ENCODE measurements at places on chromosomes 12 and 14.

DNA sequence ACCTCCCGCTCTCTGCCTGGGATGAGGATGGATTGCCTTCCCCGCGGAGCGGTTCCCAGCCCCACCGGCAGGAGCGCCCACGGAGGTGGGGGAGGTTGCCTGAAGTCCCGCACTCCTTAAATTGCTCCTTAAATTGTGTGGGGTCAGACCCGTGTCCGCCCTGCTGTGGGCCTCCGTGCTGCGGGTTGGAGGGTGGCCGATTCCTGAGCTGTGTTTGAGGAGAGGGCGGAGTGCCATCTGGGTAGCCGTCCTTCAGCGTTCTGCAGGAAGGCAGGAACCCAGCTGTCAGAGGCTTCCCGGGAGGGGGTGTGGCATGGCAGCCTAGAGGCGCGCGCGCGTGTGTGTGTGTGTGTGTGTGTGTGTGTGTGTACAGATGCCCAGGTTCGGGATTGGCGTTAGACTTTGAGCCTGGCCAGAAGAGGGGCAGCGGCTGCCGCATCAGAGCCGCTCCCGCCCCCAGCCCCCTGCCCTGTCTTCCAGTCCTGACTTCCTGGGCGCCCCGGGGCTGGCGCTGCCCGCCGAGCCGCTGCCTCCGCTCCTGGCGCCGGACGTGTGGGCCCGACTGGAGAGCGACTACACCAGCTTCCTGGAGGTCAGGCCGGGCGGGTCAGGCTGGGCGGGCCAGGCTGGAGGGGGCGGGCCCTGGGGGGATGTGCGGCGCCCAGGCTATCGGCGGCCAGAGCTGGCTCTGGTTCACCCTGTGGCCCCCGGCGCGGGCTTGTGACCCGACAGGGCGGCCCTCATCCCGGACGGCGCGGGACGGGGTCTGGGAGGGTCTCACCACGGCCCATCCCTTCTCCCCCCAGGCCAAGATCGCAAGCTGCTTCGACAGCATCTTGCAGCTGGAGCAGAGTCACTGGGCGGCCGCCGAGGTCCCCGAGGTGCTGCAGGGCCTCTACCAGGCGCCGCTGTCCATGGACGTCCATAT, 9.2 kb downstream of the EXOC3L4 start:
- DNase-seq: peak; percentile 68

DNA sequence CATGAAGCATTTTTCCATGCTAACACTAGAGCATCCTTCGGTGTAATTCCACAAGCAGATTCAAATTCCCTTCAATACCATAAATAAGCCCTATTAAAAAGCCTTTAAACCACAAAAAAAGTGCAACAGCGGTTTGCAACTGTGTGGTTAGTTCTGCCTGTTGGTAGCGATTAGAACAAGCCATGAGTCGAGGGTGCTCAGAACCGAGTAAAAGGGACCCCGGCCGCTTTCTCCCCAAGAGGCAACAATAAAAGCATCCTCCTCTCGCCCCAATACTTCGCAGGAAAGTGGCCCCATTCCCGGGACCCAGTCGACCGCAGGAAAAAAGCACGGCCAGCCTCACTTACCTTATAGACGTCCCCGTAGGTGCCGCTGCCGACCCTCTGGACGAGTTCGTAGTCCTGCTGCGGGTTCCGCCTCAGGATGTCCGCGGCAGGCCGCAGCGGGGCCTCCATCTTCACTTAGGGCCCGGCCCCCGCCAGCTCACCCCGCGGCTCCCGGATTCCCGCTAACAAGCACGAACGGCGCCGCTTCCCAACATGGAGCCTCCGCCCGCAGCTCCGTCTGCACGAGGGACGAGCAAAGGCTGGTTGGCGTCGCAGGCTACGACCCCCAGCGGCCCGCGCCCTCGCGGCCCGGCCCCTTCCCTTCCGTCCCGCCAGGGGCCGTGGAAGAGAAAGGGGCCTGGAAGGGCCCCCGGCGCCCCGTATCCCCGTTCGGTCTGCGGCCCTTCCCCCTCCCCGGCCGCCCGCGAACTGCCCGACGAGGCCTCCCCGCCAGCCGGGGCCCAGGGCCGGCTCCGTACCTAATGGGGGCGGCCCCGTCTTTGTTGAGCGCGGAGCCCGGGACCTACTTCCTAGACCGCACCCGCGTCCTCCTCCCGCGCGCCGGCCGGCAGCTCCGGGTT, 521 bp downstream of the MAP4K5 start:
- peak; percentile 62 for DNase-seq

DNA sequence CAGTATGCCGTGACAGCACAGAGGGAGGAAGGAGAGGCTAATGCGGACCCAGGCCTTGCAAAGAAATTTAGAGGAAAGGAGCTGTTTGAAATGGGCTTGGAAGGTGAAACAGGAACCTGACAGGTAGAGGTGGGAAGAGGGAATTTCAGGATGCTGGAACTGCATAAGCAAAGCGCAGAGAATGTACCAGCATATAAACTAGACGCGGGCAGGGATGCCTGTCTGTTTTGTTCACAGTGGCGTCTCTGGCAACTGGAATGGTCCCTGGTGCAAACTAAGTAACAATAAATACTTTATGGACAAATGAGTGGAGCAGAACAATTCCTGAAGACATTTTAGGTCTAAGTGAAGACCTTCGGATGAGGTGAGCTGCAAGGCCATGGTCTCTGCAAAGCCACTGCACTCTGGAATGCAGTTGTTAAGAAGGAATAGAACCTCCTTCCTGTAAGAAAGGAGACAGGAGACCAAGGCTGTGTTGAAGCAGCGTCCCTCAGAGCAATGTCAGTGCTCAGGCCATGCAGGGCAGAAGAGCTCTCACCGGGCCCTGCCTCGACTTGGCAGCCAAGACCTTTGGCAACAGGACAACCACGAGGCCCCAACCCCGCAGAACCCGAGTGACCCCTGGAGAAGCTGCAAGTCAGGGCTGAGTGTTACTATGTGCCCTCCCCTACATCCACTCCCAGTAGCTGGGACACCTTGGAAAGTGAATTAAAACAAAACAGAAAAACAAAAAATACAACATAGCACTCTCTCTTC, 42.8 kb downstream of the PITPNM2 start:
- no peak for DNase-seq

GRCh38 chr12:40158592-40159111, 52.8 kb upstream of the SLC2A13 start:
- no peak for DNase-seq

DNA sequence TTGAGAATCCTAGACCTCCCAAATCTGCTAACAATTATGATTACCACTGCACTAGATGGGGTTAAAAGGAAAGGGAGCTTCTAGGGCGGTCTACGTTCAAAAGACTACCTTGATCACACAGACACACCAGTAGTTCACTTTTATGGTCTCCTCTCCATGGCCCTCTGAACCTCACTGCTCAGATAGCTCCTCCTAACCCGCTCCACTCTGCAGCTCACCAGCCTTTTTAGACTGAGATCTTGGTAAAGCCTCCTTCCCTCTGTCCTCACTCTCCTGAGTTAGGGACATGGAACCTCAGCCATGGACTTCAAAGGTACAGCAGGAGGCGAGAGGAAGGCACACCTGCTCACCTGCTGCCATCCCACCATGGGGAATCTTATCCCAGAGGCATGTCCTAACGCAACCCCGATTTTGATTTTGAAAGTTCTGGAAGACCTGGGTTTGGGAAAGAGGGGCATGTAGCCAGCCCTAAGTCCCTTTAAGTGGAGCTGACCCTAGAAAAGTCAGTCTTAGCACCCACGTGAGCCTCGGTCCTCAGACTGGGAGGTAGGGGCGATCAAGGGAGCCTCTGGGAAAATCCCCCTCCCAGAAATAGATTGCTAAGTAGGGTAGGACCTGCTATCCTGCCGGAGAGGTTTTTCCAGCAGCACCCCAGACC, 1.3 kb downstream of the ZNF219 start:
- DNase-seq: no peak

DNA sequence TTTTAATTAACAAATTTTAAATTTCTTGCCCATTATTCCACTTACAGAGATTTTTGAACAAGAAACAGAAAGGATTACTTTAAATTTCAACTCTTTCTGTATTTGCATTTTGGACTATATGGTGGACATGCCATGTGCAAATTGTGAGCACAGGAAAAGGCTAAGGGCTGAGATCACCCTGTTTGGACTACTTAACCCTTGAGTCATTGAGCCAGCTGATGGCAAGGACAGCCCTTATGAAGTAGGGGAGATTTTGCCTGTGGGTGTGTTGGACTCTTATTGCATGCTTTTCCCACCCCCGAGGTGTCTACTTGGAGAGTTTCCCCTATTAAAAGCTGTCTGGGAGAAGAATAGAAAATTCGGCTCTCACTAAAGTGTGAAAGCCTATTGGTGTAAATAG, 17.2 kb downstream of the DERA start:
- no peak for DNase-seq

Measured in H9 (cell line).